ENCODE measurements at places on chromosomes 12 and 14.

- no peak for DNase-seq
Measured at GRCh38 chr12:20101046-20101445, 267.3 kb upstream of the PDE3A start.

GRCh38 chr14:85027681-85028370, 502.1 kb upstream of the FLRT2 start:
- DNase-seq = no peak

GRCh38 chr12:93766796-93767523, 89.8 kb downstream of the CRADD start:
- no peak for DNase-seq

DNA sequence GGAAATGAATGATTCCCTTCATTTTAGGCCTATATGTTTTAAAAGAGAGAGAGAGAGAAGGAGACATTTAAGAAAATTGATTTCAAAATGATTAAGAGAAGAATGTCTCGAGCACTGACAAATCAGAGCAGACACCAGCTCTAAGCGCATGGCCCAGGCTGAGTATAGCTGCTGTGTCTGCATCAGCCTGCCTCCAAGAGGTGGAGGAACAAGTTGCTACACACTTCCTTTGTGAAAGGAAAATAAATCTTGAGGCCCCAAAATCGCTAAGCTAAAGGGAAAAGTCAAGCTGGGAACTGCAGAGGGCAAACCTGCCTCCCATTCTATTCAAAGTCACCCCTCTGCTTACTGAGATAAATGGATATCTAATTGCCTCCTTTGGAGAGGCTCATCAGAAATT, 728.7 kb upstream of the TMEM132C start:
- DNase-seq = no peak

DNA sequence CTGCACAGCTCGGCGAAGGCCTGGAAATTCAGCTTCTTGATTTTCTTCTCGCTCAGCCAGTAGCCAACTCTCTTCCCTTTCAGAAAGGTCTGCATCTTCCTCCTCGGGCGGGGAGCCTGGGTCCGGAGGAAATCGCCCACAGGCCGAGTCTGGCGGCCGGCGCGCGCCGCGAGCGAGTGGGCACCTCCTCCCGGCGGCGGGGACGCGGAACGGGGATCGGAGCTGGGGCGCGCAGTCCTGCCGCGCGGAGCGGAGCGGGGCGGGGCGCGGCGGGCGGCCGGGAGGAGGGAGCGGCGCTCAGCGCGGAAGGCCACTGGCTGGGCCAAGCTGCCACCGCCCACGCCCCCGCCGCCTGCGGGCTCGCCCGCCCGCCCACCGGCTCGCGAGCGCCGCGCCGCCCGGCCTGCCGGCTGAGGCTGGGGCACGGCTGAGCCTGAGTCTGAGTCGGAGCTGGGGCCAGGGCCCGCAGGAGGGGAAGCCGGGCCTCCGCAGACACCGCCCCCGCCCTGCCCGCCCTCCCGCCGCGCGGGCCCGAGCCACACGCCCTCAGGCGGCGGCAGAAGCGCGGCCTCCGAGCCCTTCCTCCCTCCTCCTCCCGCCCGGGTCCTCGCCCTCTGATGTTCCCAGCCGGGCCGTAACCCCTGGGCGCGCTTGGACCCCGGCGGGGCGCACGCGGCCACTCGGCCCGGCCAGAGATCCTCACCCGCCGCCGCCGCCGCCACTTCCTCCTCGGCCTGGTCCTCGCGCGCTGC, 480 bp downstream of the ITPK1 start:
- DNase-seq = peak; percentile 90

- DNase-seq = no peak
Measured at GRCh38 chr12:62885242-62885641, 49.7 kb downstream of the PPM1H start.

- DNase-seq = no peak
Measured at GRCh38 chr14:85418721-85419120, 111.2 kb upstream of the FLRT2 start.

- DNase-seq = peak; percentile 71
Measured at GRCh38 chr14:105315211-105315721, 718 bp downstream of the PACS2 start.

DNA sequence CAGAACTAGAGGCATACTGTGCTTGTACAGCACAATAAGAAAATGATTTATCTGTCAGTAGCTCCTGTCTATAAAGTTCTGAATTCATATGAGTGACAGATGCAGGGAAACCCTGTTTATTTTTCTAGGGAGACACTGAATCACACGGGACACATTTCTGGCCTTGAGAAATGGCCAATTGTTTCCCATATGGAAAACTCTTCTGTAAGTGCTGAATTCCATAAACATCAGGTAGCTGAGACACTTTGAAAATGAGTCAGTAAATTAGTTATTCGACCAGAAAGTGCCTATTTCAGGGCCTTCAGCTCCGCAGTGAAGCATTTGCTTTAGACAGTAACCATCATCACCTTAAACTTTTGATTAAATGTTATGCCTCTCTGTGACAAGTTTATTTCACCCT, 184.4 kb downstream of the TMEM132D start:
- no peak for DNase-seq

DNA sequence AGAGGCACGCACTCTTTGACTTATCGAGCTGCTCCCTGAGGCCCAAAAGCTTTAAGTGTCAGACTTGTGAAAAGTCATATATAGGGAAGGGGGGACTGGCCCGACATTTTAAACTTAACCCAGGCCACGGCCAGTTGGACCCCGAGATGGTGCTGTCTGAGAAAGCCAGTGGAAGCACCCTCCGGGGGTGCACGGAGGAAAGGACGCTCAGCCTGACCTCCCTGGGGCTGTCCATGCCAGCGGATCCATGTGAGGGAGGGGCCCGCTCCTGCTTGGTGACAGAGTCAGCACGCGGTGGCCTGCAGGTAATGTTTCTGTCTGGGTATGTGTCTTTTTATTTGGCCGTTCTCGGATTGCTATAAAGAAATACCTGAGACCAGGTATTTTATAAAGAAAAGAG, 7.0 kb downstream of the ZNF839 start:
- no peak for DNase-seq

- no peak for DNase-seq
Measured at GRCh38 chr14:55059333-55059732, 7.9 kb downstream of the MAPK1IP1L start.

DNA sequence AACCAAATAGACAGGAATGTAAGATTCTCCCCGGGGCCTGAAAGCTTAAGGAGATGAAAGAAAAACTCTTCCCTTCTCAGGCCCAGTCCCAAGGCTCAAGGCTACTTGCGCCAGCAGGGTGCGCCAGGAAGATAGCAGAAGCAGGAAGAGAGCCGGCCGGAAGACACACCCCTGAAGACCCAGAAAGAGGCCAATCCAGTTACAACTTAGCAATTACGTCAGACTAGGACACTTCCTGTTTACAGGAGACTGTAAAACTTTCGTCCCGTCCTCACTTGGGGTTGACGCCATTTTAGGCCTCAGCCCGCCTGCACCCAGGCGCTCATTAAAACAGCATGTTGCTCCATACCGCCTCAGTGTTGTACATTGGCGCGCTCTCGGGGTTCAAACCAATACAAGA, 9.4 kb downstream of the COX16 start:
- no peak for DNase-seq

GRCh38 chr12:58046271-58046670, 104.9 kb downstream of the ATP23 start:
- DNase-seq = no peak

DNA sequence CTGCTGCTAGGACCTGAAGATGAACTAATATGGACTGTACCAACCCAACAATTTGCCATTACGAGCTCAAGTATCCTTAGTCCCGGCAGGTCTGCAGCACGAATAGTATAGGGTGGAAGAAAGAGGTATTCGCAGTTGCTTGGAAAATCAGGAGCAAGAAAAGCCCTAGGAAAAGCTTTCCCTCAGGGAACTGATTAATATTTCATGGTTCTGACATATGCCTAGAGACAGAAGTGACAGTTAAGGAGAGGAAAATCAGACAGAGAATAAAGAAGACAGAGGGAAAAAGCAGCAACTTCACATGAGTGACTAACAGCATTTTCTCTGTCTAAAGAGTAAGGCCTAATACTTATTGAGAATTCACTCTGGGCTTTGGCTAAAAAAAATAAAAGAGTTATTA, 602.9 kb upstream of the ATP2B1 start:
- DNase-seq = no peak

GRCh38 chr12:107845980-107846659, 71.6 kb downstream of the ASCL4 start:
- no peak for DNase-seq
